ENCODE measurements at places on chromosomes 7 and 10.

DNA sequence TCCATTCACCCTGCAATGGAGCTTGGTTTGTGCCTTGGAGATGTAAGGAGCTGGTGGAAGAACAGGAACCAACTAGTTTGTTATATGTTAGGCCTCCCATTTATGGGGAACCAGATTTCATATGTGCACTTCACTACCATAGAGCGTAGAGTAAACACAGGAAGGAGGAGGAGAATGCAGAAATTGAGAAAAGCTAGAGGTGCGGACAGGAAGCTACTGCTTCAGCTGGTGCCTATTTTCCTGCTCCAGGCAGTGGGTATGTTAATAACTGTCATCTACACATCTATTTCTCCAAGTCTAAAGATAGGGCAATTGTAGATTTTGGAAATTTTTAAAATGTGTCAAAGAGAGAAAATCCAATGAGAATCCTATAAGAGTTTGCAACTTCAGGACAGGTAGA lies 482.2 kb downstream of the PLXDC2 start:
- DNase-seq: no peak

GRCh38 chr7:79398138-79398749 lies 55.2 kb downstream of the MAGI2 start:
- no peak for DNase-seq

DNA sequence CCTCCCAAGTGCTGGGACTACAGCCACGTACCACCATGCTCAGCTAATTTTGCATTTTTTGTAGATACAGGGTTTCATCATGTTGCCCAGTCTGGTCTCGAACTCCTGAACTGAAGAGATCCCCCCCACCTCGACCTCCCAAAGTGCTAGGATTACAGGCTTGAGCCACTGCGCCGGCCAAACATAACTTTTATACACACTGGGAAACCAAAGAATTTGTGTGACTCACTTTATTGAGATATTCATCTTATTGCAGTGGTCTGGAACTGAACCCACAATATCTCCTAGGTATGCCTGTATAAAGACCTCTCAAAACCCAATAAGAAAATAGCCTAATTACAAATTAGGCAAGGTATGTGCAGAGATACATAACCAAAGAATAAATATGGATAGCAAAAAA lies 182.6 kb upstream of the FEZF1 start:
- no peak for DNase-seq

DNA sequence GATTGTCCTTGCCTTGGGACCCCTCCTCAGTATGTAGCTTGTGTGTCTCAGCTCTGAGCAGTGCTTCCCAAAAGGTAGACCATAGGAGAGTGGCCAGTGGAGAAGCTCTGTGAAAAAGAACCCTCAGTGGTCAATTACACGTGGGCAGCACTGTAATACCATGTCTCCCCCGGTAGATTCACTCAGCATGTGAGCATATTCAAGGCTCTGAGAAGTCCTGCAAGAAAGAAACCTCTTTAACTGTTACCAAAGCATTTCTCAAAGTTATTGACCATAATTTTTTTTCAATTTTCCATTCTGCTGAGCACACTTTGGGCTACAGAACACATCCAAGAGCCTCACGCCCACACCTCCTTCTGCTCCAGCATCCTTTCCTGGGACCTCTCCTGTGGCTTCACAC lies 143.1 kb downstream of the RGS10 start:
- DNase-seq: no peak

DNA sequence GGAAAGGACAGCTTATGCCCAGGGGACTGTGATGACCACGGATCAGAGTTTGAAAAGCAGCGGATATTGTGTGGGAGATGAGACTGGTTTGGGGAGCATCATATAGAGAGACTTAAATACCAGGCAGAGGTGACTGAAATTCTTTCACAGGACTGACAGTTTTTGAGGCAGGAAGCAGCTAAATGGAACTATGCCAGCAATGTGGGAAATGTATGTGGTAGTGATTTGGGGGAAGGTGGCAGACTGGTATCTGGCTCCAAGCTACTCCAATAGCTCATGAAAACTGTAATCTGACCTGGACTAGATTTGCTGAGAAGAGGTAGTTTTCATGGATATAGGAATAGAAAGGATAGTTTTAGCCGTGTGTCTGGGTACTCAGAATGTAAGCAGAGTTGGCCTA lies 592.6 kb downstream of the REEP3 start:
- no peak for DNase-seq

- DNase-seq: no peak
Measured at GRCh38 chr10:129397198-129397974, 69.7 kb upstream of the MGMT start.

- DNase-seq: no peak
Measured at GRCh38 chr10:48197236-48197899, 77.1 kb downstream of the FRMPD2 start.

DNA sequence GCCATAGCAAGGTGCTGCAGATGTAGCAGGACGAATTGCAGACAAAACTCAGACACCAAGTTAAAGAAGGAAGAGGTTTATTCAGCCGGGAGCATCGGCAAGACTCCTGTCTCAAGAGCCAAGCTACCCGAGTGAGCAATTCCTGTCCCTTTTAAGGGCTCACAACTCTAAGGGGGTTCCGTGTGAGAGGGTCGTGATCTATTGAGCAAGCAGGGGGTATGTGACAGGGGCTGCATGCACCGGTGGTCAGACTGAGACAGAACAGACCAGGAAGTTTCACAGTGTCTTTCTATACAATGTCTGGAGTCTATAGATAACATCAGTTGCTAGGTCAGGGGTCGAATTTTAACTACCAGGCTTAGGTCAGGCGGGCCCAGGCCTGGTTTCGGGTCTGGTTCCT lies 222.0 kb upstream of the C7orf33 start:
- no peak for DNase-seq

DNA sequence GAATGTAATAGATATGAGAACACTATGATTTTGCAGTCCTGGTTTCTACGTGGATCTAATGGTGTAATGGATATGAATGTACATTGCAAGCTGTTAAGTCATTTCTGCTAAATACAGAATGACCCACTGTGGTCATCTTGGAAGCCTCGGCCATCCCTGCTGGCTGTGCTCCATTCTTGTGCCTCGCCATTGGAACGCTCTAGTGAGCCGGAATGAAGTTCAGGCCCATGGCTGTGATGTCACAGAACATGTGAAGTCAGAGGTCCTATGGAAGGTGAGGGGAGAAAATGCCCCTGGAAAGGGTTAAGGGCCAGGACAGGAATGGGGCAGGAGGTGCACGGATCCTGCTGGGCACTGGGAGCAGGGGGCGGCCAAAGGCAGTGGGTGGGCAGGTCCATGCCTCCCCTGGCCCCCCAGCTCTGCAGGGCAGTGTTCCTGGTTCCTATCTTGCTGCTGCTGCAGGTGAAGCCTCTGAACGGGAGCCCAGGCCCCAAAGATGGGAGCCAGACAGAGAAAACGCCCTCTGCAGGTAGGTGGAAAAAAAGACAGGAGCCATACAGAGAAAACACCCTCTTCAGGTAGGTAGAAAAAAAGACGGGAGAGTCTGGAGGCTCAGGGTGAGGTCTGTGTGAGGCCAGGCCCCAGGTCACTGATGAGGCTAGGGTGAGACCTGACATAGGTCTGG lies at the start of gene LLCFC1:
LLCFC1 (plus strand) TSS at position 259 of the 685 bp plus-strand sequence; CDS start at position 397, 138 bp downstream.
- DNase-seq: no peak

- no peak for DNase-seq
Measured at GRCh38 chr10:80485076-80485945, 31.2 kb downstream of the TSPAN14 start.

GRCh38 chr10:34906067-34906965 lies 91.2 kb upstream of the PARD3 start:
- no peak for DNase-seq
